ENCODE measurements at places on chromosomes 2 and 18. TPM values are rescaled to one million over a fixed set of nuclear protein-coding genes. Genes with fewer than 3 reads are reported as not detected.

Gene IL37
- not detected for total RNA-seq

Gene RFX8
- total RNA-seq: not detected

Gene CHRND
- not detected for total RNA-seq

Gene TLX2
- not detected for total RNA-seq

Gene PLEKHH2
- total RNA-seq: 2.2 TPM

Gene KCNS3
- total RNA-seq: 2.0 TPM

Gene VAPA
- total RNA-seq: 224 TPM

Gene HTR2B
- total RNA-seq: 0.95 TPM
